ENCODE measurements at places on chromosomes 1 and 21.

DNA sequence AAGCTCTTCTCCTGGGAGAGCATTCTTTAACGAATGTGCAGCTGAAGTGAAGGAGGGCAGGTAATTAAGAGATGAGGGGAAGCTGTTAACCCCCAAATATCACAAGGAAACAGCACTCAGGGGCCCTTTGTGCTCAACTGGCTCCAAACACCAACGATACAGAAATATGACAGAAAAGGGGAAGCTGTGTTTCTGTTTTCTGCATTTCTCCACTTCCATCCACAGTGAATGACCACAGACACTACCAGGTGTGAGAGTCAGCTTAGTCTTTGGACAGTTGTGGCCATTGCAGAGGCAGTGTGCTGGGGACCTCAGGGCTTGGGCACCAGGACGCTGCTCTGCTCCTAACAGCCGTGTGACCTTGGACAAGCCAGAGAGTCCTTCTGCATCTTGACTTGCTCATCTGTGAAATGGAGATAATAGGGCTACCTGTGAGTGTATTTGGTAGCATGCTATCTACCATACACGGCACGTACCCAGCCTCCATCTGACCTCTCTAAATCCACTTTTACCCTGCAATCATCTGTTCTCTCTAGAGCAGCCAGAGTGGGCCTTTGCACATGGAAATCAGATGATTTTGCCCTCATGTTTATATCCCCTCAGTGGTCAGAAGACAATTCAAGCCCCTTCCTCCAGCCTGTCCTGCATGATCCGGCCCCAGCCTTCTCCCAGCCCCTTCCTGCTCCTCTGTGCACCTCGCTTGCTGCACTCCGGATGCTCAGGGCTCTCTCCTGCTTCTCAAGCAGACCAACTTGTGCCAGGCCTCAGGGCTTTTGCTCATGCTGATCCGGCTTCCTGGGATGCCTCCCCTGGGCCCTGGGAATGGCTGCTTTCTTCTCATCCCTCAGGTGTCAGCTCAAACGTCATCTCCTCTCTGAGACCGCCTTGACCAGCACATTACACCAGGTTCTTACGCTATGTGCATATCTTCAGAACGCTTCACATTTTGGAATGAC is 4.7 kb upstream of the TINAGL1 start:
- DNase-seq = no peak

DNA sequence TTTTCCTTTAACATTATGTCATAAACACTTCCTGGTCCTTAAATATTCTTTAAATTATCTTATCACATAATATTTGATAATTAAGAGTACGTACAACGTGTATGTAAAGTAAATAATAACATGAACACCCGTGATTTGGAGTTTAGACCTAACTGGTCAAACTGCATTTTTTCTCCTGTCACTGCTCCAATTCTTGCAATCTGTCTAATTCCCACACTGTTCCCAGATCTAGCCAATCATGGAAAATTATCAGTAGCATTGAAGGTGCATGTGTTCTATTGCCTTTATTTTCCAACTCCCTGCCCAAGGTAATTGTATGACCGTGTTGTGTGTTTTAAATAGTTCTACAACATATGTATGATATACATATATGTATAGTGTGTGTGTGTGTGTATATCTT is 2.1 kb upstream of the PM20D1 start:
- DNase-seq = no peak

- DNase-seq = no peak
These were observed 6.9 kb downstream of the MX2 start for GRCh38 chr21:41368735-41369104.

DNA sequence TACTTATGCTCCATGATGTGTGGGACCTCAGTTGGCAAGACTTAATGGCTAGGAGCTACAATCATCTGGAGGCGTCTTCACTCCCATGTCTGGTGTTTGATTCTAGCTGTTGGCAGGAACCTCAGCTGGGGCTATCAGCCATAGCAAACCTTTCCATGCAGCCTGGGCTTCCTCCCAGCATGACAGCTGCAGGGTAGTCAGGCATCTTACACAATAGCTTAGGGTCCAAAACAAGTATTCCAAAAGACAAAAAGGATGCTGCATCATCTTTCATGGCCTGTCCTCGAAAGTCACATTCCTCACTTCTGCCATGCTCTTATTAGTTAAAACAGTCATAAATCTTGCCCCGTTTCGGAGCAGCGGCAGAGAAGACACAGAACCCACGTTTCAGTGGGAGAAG is 90.9 kb downstream of the LRRC8C start:
- DNase-seq = no peak

DNA sequence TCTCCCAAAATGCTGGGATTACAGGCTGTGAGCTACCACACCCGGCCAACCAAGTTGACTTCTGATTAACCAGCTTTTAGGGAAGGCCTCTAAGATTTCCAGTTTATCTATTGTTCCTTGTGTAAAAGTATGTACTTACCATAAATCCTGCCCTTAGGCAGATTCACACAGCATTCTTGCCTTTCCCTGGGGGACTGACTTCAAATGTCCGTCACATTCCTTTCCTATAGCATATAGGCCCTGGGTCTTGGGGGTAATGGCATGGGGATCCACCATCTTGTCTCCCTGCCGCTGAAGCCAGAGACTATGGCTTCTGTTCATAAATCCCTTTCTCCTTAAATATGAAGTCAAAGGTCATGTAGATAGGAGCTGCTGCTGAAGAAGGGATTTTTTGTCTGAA is 872 bp upstream of the PINK1 start:
- DNase-seq = no peak

DNA sequence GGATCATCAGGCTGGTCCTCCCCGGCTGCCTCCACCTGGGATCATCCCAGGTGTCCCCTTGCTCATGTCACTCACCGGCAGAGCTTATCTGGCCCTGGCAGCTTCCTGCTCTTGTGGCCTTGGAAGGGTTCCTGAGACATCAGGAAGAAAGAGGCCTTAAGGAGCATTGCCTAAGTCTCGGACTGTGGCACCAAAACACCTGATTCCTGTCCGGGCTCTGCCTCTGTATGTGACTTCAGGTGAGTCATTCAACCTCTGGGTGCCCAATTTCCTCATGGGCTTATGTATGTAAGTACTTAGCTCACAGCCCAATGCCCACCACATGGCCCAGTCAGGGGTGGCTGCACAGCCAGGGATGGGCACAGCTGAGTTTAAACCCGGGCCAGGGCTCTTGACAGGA is 255.9 kb upstream of the VAMP3 start:
- no peak for DNase-seq

GRCh38 chr1:11068600-11069473 is 9.0 kb upstream of the SRM start:
- no peak for DNase-seq

GRCh38 chr1:25991937-25992688 is 5.8 kb downstream of the PAFAH2 start:
- DNase-seq = no peak

GRCh38 chr21:25459365-25459764 is 147.9 kb downstream of the MRPL39 start:
- DNase-seq = no peak

DNA sequence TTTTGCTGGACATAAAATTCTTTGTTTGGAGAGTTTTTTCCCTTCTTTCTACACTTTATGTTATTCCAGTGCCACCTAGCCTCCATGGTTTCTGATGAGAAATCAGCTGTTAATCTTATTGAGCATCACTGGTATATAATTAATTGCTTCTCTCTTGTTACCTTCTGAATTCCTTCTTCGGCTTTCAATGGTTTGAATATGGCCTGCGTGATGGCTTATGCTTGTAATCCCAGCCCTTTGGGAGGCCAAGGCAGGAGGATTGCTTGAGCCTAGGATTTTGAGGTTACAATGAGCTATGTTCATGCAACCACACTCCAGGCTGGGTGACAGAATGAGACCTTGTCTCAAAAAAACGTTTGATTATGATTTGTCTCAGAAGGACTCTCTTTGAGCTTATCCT is 13.0 kb upstream of the CNIH4 start:
- no peak for DNase-seq

GRCh38 chr1:41371630-41372599 is 10.7 kb downstream of the FOXO6 start:
- DNase-seq = no peak

- DNase-seq = no peak
These were observed 176.0 kb downstream of the CAMTA1 start for GRCh38 chr1:6961289-6961688.

DNA sequence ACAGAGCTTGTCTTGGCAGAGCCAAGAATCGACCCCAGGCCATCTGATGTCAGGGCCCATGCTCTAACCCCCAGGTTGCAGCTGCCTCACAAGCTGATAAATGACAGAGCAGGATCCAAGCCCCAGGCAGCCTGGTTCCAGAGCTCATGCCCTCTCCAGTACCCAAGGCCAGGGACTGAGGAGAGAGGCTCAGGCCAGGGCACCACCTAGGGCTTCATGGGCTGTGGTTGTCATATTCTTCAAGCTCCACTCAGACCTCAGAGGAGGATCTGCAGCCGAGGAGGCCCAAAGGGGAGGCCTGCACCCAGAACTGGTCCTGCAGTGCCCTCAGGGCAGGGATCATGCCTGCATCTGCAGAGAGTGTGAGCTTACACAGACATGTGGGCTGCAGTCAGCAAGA is 301.1 kb downstream of the MATN1 start:
- no peak for DNase-seq

DNA sequence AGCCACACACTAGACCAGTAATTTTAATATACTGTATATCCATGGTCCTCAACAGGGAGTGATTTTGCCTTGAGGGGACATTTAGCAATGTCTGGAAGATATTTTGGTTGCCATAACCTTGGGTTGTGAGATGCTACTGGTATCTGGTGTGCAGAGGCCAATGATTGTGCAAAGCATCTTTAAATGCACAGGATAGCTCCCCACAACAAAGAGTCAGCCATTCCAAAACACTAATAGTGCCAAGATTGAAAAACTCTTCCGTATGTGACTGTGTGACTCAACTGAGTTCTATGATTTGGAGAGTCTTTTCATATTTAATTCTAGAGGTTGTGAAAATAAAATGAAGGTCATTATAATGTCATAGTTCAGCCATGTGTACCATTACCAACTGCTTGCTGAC is 141.4 kb upstream of the CACYBP start:
- DNase-seq = no peak

DNA sequence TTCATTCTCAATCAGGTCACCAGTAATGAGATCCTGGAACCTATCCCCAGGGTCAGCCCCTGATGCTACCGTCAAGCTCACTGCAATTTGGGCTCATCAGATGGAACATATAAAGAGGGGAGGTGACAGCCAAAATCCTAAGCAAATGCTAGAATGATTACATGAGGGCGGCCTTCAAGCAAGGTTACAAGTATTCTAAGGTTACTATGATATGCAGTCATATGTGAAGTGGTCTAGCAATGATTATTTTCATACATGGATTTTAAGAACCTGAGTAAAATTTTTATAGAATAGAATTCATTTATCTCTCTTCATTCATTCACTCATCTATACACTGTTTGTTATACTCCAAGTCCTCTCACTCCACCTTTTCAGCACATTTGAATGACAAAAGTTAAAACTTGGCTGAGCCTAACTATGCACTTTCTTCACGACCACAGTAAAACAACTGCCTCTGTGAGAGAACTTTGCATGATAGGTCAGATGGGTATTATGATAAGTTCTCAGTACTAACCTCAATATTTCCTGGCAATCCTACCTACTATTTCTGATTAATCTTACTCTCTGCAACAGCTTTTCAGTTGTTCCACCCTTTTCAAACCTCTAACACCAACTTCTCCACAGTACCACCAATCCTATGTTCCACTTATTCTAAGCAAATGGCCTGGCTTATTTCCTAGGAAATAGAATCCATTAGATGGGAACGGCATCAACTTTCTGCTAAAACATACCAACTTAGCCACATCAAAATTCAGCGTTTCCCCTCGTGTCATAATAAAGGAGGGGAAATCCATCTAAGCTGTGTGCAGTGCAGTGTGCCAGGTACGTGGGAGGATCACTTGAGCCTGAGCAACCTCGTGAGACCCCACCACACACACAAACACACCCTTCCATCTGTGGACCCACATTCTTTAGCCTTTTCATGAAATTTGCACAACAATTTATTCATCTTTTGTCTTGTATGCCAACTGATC is 32.0 kb downstream of the LHX9 start:
- DNase-seq = no peak

- no peak for DNase-seq
These were observed 57.8 kb downstream of the SIK1 start for GRCh38 chr21:43369124-43369523.

GRCh38 chr1:212696721-212697331 is 2.8 kb downstream of the BATF3 start:
- no peak for DNase-seq

GRCh38 chr1:64348961-64349648 is 120.8 kb upstream of the CACHD1 start:
- DNase-seq = no peak

DNA sequence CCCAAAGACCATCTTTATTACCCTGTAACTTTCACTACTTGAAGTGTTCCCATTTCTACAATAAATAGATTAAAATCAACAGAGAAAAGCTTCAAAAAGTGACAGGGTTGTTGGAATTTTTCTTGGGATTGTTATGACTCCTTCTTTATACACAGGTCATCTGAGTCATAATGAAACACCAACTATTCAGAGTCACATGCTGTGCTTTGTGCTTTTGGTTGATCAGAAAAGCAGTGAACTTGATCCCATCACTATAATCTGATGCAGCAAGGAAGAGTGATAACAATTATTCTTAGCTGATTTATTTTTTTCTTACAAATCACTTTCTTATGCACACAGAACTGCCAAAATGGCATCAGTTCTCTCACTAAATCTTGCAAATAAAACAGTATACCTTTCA is 422.9 kb downstream of the PTBP2 start:
- DNase-seq = no peak

GRCh38 chr1:78586572-78586971 is 33.7 kb upstream of the IFI44L start:
- DNase-seq = no peak

GRCh38 chr1:71428029-71428428 is 347.2 kb upstream of the ZRANB2 start:
- no peak for DNase-seq

GRCh38 chr21:25691976-25692375 is 42.7 kb downstream of the ATP5PF start:
- no peak for DNase-seq

- DNase-seq = peak; percentile 52
These were observed 17.2 kb downstream of the JAK1 start for GRCh38 chr1:64948905-64949833.

DNA sequence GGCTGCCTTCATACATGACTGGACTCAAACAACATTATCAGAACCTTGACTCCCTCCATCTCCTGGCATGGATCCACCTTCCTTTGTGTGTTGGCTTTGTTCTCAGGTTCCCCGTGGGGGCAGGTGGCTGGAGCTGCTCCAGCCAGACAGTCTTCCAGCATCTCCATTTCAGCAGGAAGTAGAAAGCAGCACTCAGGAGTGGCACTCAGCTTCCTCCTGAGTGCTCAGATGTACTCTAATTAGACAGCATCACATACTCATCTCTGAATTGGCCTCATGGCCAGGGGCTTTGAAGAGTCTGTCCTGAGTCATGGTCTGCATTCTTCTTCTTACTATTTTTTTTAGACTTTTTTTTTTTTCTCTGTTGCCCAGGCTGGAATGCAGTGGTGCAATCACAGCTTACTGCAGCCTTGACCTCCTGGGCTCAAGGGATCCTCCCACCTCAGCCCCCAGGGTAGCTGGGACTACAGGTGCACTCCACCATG is 27.9 kb downstream of the OVAAL start:
- no peak for DNase-seq

- DNase-seq = no peak
These were observed at the start of gene WLS for GRCh38 chr1:68232289-68233148. TSS of gene WLS (minus strand) at chr1:68232523. CDS start at chr1:68232299, 224 bp downstream.
